ENCODE measurements at places on chromosomes 11 and 22.
A peak's percentile ranks its signal among the peaks of the same experiment; 100 is the strongest.

DNA sequence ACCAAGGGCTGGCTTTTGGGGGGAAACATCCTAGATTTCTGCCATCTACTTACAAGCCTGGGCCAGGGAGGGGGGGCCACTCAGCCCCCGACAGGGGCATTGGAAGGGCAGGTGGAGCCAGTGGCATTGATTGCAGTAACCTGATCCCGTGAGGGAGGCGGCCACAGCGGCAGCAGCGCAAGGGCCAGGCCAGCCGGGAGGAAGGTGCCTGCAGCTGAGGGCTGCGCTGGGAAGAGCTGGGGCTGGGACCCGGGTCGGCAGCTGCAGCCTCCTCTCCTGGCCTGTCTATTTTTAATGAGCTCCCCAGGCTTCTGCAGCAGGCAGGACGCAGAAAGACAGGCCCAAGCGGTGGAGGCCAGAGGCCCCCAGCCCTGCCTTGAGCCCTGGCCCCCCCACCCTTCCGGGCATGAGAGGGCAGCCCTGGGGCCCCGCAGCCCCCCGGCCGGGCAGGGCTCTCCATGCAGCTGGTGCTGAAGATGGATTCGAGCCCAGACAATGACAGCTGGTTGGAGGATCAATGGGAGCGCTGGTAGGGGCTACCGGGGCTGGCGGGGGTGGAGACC is 10.6 kb downstream of the FREY1 start:
- peak; percentile 52 for DNase-seq

- no peak for DNase-seq
Measured at GRCh38 chr11:34223021-34223813, 117.8 kb downstream of the NAT10 start.

GRCh38 chr11:110338684-110339083 is 42.3 kb upstream of the RDX start:
- no peak for DNase-seq

DNA sequence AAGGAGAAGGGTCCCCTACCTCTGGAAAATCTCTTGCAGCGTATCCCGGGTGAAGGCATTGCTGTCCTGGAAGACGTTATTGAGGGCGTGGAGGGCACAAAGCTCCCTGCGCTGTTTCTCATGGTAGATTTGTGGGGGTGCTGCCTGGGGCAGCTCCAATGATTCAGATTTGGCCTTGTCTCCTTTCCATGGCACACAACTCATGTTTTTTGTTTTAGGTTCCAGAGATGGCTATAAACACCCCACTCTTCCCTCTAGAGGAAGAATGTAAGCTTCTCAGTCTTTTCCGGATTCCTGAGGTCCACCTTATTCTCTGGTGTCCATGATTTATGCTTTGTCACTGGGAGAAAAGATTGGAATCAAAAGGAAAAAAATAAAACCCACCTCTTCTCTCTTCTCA is 959 bp downstream of the JOSD1 start:
- DNase-seq, result no peak

- no peak for DNase-seq
Measured at GRCh38 chr11:35165030-35165422, 26.1 kb downstream of the CD44 start.

GRCh38 chr11:132248580-132248979 is 878.2 kb downstream of the NTM start:
- DNase-seq, result no peak

- DNase-seq, result no peak
Measured at GRCh38 chr22:36113121-36113520, 47.4 kb downstream of the APOL3 start.

DNA sequence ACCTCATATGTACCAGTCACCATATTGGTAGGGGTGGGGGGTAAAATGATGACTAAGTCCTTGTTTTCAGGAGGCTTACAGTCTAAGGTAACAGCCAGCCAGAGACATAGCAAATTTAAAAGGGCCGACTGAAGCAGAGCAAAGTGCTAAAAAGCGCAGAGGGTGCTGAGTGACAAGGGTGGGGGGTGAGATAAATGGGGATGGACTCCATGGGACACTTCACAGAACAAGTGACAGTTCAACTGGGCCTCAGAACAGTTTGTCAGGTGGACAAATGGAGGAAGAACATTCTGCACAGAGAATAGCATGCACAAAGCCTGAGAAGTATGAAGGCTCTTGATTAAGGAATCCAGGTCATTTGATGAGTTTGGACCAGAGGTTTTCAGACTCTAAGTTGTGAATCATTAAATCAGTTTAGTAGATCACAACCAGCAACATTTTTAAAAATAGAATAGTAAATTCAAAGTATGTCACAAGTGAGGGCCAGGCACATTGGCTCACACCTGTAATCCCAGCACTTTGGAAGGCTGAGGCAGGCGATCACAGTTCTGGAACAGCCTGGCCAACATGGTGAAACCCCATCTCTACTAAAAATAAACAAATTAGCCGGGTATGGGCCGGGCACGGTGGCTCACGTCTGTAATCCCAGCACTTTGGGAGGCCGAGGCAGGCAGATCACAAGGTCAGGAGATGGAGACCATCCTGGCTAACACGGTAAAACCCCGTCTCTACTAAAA is 14.0 kb downstream of the BBS1 start:
- no peak for DNase-seq

DNA sequence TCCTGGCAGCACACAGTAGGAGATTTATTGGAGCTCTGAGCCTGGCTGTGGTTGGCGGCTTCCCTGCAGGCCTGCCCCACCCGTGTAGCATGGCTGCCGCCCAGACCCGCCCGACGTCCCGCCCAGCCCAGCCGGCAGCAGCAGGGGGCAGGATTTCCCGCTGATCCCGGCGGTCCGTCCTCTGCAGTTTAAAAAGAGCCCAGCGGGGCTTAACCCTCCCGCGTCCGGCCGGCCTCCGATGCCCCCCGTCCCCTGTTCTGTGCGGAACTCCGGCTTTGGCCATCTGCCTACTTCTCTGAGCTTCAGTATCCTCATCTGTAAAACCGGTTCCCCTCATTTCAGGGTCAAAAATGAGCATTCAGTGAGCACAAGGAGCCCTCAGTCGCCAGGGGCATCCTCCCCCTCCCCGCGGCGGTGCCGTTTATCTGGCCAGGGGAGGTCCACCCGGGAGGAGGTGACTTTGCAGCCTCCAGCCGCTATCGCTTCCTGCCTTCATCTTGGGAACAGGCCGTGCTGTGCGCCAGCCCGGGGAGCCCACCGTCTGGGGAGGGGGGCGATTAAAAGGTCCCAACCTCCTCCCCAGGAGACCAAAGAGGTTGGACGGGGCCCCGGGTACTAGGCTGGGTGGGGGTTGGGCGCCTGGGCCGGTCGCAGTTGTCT is at the start of gene GAS2L1:
Gene GAS2L1, plus strand, starts transcription at position 476 of the 660 bp plus-strand sequence. CDS start 1,456 bp downstream, outside the sequence.
- DNase-seq, result no peak

- DNase-seq, result no peak
Measured at GRCh38 chr22:26463688-26464087, 19.9 kb downstream of the HPS4 start.
